ENCODE measurements at places on chromosomes 2 and 18.

DNA sequence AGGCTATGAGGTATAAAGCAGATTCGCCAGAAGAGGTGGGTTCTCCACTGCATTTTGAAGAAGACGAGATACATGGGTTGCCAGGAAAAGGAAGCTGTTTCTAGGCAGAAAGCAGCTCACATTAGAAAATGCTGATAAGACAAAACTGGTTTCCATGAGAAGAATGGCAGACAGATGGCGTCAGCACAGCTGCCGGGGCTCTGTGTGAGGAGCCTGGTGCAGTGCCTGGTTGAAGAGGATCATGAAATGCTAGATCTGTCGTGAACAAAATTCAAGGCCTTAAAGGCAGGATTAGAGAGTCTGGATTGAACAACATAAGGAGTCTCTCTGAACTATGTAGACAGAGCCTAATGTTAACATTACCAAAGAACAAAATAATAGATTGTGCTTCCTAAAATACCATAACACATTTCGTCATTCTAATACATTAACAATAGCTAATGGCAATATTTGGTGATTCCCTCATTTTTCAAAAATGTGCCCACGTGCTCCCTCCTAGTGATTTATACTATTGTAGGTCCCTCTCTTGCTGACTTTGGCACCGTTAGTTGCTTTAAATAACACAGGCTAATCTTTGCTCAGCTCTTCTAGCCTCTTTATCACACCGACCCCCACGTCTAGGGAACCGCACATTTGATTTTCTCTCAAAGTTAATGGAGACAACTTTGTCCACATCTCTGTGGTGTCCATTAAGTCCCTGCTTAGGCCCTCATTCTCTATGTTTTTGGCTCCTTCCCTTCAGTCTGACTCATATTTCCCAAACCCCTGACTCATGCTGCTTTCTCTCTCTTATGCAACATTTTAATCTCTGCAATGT is 38.2 kb downstream of the EFEMP1 start:
- DNase-seq, result no peak

DNA sequence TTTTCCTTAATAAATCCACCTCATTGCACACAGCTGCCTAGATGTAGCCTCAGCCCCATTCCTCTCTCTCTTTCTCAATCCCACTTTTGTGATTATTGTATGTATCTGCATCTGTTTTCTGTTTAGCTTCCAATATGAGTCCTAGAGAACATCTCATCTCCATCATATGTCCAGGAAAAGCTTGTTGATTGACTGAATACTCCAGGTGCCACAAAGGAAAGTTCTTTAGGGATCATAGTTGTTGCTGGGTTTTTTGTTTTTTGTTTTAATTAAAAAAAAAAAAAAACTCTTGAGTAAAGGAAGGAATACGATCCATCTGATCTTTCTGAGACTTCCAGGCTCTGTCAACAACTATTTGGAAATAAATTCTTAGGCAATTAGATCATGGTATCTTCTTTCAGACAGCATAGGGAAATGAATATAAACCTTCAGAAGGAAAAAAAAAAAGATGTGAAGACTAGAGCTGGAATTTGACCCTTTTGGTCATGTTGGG is 42.5 kb downstream of the KIAA2012 start:
- DNase-seq, result no peak

DNA sequence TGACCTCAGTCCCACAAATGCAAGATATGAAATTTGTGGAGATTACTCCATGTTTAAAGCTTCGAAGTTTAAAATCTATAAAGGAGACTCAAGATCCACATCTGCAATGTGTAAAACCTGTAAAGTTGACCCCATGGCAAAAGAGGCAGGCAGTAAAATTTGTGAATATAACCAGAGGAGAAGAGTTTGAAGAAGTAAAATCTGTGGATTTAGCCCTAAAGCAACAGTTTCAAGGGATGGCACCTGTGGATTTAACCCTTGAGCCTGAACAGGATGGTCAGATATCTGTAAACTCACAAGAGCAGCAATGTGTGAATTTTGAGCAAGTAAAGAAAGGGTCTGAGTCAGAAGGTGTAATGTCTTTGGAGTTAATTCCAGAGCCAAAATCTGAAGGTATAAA is 11.2 kb upstream of the ZNF512 start:
- no peak for DNase-seq

- no peak for DNase-seq
These were observed 614.5 kb downstream of the IRS1 start for GRCh38 chr2:226184940-226185615.

GRCh38 chr2:33782395-33783230 is 183.5 kb upstream of the FAM98A start:
- DNase-seq, result no peak

DNA sequence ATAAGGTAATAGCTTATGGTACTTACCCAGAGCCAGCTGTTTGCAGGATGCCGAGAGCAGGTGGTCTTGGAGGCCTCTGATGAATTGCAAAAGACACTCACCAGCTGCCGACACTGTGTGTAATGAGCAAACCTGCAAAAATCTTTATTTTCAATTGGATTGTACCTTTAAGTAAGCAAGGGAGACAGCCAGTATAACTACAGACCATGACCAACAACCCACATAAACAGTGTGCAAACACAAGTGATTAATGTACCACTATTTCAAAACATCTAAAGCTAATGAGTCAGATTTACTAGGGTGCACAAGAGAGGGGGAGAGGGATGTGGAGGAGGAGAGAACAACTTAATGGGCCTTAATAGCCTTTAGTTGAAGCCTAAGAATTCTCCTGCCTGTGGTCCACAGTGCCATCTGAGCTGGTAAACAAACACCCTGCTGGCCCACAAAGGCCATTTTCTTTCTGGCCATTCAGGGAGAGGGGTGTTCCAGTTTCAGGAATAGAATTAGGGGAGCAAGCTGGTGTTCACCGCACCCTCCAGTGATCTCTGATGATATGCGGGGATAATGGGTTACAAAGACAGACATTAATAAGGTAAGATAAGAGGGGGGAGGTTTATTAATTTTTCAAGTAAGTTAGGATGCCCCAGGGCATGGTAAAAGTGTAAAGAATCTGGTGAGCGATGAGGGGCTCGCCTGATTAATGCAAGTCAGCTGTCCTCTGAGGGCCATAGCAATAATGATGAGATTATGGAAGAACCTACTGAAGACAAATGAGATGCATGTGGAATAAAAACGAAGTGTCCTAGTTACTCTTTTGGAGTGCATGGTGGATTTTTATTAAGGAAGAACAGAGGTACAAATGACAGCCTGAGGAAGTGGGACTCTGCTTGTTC is 196.4 kb downstream of the HRH4 start:
- DNase-seq, result no peak

GRCh38 chr2:43054367-43054766 is 172.0 kb downstream of the ZFP36L2 start:
- no peak for DNase-seq

- no peak for DNase-seq
These were observed 37.1 kb downstream of the NHEJ1 start for GRCh38 chr2:219123356-219124135.

DNA sequence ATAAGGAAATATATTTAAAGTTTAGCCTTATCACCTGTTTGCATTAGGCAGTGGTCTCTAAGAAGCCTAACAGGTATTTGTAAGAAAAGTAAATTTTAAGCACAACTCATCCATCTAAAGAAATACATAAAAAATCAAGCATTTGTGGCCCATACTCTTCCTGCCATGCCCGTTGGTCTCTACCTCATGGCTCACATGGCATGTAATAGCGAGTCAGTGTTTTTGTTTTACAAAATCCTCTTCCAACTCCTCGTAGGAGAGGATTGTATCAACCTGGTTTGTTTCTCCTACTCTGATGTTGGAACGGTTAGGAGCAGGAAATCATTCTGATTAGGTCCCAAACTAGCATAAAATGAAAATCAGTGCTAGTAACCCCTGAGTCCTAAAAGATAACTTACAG is 91.8 kb downstream of the FMNL2 start:
- DNase-seq, result no peak

DNA sequence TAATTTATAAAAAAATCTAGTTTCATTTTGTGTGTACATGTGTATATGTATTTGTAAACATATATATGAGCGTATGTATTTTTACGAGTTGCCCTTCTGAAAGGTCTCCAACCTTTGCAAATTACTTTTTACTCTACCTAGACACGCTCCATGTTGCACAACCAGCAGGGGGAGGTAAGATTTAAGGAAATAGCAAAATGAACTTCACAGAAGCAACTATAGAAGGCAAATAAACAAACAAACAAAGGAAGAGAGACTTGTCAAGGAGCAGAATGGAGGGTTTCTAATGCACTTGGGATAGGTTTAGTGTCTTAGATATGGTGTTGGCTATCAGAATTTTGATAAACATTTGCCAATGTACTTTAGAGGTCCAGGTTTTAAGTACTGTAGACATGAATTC is 820.5 kb upstream of the POU3F3 start:
- no peak for DNase-seq

- no peak for DNase-seq
These were observed 142.7 kb downstream of the CDH20 start for GRCh38 chr18:61475931-61476330.

DNA sequence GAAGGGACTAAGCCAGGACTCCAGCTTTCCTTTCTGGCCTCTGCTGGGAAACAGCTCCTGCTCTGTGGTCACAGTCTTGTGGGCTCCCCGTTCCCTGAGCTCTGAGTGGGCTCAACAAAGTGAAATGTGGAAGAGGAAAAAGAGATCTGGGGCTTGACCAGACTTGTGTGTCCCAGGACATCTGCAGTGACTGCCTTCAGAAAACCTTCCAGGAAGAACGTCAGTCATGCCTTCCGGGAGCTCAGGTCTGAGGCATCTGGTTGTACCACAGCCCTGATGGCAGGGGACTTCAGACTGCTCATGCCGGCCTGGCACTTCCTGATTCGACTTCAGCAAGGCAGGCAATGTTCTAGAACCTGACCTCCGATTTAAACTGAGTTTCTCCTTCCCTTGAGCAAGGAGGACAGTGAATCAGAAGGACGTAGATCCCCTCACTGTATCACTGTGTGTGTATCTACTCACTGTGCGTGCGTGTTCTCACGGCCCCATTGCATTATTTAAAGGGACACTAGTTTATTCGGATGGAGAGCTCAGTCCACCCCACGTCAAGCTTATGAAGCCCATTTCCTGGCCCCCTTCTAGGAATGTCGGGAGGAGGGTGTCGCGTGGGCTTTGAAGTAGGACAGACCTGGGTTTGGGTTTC is 548 bp upstream of the FBLN7 start:
- DNase-seq, result peak; percentile 15

GRCh38 chr18:55856229-55856628 is 268.2 kb upstream of the TCF4 start:
- no peak for DNase-seq

DNA sequence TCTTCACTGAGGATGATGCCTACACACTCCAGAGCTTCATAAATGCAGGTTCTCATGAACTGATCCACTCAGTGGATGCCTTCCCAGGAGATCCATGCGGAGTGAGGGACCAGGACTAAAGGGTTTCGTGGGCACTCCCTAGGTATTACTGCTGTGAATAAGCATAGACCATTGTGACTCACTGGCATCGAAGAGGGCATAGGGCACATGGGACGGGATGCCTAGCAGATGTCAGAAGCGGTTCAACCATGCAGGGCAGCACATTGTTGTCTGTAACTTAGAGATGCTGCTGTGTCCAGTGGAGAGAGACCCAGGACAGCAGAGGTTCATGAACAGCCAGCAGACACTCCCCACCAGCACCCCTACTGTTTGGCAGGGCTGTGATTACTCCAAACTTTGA is 17.2 kb downstream of the GKN2 start:
- DNase-seq, result no peak

- DNase-seq, result no peak
These were observed 192.5 kb downstream of the TPGS2 start for GRCh38 chr18:36636237-36636817.

DNA sequence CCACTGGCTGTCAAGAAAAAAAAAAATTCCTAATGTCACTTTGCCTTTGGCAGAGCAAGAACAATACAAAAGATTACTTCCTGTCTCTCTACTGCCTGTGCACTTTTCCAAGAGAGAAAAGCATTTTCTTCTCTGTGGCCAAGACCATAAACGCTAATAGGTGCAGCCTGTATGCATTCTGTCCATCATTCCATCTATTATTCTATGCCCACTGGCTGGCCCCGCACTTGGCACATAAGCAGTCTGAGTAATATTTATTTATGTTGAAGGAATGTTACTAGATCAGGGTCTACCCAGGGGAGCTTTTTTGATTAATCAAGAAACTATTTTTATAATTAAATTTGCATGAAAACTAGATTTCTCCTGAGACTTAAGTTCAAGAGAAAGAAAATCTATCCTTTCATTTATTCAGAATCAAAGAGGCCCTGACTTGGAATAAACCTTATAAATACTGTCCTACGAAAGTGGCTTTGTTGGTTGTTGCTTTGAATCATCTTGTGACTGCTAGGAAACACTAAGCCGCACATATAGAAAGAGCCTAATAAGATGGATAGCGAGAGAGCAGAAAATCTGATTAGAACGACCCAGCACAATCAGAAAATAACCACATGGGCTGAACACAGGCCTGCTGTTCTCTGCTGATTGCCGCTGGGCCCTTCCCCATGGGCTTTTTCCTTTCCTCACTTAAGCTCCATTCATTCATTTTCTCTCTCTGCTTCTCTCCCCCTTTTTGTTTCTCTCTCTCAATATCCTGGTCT is 59.4 kb downstream of the MMADHC start:
- no peak for DNase-seq

DNA sequence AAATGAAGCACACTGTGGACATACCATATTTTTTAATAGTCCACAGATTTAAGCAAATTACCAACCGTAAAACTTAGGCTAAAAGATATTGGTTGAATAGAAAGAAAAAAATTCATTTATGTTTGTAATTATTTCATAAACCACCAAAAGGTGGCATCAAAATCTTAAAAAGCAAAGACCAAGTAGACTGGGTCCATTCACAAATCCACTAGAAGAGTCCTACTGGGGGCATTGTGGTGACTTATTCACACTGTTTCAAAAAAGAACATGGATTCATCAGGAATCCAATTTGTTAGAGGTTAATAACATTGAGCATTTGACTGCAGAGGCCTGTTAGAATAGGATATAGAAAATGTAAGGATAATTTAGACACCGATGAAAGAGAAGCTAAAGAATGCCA is 194.9 kb upstream of the KYNU start:
- DNase-seq, result no peak

DNA sequence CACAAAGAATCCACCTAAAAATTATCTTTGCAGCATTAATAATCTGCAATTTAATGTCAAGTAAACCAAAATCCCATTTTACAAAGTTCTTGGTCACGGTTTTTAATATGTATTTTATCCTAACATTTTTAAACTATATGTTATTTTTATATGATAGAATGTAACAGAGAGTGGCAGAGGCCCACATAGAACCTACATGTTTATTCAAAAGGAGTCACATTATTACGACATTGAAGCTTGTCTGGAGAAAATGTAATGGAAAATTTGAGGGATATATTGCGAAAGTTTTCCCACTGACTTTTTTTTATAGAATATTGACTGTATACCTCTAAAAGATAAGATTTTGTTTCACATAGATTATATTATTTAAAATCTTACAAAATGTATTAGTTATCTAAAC is 89.7 kb upstream of the COL3A1 start:
- DNase-seq, result no peak

GRCh38 chr18:49597157-49597931 is 35.5 kb downstream of the LIPG start:
- DNase-seq, result no peak

- DNase-seq, result no peak
These were observed 137.0 kb downstream of the MEIS1 start for GRCh38 chr2:66571918-66572317.
